NCI-H1417 treated with DMSO at 0.1 percent for 48 hours (cell line): ENCODE measurements at places on chromosomes 4 and X.

DNA sequence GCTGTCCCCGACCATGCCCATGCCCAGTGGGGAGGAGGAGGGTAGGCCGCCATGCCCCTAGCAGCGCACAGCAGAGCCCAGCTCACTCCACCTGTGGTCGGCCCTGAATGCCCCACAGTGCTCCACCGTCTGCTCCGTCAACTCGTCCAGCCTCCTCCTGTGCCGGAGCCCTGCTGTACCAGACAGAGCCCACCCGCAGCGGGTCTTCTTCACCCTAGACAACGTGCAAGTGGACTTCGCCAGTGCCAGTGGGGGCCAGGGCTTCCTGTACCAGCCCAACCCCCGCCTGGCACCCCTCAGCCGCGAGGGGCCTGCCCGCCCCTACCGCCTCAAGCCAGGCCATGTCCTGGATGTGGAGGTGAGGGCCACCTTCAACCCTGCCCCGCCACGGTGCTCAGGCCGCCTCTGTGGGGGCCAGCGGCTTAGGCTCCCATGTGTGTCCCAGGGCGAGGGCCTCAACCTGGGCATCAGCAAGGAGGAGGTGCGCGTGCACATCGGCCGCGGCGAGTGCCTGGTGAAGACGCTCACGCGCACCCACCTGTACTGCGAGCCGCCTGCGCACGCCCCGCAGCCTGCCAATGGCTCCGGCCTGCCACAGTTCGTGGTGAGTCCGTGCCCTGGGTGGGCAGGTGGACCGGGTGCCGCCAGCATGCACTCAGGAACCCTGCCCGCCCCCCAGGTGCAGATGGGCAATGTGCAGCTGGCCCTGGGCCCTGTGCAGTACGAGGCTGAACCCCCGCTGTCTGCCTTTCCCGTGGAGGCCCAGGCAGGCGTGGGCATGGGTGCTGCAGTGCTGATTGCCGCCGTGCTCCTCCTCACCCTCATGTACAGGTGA, 6.9 kb upstream of the SRPK3 start:
- DNase-seq: no peak

DNA sequence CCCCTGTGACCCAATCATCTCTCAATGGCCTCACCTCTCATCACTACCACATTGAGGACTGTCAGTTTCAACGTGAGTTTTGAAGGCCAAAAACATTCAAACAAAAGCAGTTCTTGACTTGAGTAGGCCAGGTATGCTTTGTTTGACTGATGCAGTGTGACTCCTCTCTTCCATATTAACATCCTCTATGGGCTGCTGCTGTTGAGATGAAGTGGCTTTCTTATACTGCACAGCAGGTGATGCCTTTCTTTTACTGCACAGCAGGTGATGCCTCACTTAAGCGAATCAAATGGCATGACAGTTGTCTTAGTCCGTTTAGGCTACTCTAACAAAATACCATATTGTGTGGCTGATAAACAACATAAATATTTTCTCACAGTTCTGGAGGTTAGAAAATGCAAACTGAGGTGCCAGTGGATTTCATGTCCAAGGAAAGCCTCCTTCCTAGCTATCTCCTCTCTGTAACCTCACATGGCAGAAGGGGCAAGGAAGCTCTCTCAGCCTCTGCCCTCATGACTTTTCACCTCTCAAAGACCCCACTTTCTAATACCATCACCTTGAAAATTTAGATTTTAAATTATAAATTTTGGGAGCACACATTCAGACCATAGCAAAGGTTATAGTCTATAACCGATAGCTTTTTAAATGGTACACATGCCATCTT, 2267.9 kb upstream of the AGA start:
- DNase-seq: no peak

- DNase-seq: no peak
Observed at GRCh38 chrX:132730726-132731125, 227.7 kb downstream of the HS6ST2 start.

GRCh38 chrX:1202251-1202650, 10.2 kb downstream of the CRLF2 start:
- DNase-seq: no peak

GRCh38 chrX:41045960-41046567, 39.2 kb upstream of the USP9X start:
- no peak for DNase-seq
